ENCODE measurements at places on chromosomes 3 and 15.

DNA sequence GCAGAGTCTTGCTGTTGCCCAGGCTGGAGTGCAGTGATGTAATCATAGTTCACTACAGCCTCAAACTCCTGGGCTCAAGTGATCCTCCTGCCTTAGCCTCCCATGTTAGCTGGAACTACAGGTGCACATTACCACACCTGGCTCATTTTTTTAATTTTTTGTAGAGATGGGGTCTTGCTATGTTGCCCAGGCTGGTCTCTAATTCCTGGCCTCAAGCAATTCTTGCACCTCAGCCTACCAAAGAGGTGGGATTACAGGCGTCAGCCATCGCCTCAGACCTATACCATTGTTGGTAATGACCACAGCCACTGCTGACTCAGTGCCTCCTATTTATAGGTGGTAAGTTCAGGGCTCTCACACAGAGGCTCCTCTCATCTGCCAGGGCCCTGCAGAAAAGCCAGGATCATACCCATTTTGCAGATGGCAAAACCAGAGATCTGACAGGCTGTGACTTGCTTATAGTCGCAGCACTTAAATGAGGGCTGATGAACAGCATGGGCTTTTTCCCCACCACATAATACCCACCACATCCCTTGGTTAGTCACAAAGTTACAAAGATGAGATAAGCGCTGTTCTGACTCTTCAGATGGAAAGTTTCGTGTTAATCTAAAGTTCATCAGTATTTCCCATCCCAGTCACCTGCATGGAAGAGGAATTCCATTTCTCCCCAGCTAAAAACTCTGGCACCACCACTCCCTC is 21.8 kb upstream of the SPATA12 start:
- no peak for DNase-seq

DNA sequence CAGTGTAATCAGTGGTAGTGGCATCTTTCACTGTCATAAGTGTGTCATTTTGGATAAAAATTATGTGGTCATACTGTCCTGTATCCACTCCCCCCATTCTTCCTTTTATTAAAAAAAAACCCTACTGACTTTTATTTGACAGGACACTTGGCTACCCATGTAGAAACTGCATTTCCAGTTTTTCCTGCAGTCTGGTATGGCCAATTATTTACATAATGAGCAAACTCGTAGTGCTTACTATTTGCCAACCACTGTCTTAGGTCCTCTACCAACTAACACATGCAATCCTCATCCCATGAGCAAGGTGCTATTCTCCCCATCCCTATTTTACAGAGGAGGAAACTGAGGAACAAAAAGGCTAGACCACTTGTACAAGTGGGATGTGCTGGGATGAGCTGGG is 129.1 kb downstream of the MECOM start:
- no peak for DNase-seq

DNA sequence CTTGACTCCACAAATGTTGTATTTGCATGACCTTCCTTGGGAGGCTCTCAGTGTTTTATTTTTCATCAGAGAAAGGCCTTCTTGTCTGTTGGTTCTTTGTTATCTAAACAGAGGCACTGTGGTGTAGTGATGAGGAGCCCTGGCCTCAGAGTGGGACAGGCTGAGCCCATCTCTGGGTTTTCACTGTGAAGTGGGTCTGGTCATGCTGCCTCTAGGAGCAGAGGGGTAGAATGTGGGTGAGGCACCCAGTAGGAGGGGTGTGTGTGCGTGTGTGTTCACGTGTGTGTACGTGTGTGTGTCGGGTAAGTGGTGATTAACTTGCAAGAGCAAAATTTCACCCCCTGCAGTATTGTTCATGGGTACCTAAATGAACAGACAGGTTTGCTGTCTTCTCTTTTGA is 14.4 kb downstream of the KLF13 start:
- no peak for DNase-seq

- no peak for DNase-seq
These were observed 132.5 kb downstream of the MYRIP start for GRCh38 chr3:39941931-39942330.

DNA sequence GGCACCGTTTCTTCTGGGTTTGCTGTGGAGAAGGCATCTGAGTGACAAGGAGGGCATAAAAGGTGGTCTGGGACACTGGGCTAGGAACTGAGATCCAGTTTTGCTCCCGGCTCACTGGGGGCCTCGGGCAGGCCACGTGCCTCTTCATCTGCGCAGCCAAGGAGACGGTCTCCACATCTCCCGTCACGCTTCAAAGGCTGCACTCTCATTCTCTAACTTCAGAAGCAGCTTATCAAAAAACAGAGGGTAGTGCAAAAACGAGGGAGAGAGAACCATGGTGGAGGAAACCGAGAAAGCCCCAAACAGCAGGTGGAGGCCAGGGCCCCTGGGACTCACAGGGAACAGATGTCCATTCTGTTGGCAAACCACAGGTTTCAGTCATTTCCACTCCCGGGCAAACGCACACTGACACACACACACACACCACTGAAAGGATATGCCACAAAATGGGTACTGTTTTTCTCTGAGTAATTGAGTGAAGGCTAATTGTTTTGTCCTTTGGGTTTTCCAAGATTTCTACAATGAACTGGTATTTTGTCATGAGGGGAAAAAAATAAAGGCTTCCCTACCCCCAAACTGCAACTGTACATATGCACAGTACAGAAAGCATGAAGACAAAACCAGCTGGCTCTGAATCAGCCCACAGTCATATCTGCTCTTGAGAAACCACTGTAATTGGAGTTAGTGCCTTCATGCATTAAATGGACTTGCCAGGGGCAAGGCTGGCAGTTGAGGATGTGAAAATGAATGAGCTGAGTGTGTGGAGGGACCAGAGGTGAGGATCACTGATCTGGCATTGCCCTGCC is 71.9 kb downstream of the MGLL start:
- no peak for DNase-seq

DNA sequence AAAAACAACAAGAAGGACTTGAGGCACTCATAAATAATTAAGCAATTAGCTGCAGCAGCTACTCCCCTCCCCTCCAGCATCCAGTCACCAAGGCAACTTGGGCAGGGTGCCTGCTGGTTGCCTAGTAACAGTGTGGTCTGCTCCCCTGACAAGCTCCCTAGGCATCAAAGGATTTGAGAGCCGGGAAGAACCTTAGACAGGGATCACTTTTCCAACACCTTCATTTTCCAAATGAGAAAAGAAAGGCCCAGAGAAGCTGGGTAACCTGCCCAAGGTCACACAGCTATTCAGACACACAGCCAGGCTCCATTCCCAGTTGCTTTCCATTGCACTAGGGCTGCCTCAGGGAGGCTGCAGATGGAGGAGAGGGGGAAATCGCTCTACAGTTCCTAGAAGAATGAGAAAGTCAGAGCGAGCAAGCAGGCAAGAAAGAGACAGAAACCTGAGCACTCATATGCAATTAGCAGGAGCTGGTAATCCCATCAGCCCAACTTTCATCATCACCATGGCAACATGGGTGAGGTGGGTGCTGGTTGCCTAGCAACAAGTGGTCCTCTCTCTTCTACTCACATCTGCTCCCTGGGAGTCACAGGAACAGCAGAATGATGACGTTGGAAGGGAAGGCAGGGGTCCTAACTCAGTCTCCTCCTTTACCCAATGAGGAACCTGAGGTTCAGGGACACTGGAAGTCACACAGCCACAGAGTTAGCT is 3.6 kb upstream of the EIF4E3 start:
- DNase-seq, result no peak

DNA sequence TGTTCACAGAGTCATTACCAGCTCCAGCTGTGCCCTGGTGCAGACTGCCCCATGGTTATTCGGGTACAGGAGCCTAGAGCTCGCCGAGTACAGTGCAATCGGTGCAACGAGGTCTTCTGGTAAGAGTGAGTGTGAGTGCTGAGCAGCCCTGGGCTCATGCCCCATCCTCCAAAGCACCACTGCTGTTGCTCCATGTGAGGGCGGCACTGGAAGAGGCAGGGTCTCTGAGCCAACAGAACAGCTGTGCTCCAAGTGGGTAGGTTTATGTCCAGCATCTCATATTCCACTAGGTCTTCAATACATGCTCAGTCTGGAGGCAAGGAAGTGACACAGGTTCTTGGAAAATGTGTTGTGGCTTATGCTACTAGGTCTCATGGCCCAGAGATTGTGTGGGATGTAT is 19.5 kb upstream of the P4HTM start:
- DNase-seq, result no peak

- no peak for DNase-seq
These were observed 17.7 kb downstream of the MELTF start for GRCh38 chr3:197011780-197012539.

- no peak for DNase-seq
These were observed 643 bp upstream of the RNU5B-1 start for GRCh38 chr15:65303687-65304380.

GRCh38 chr3:143885780-143886427 is 37.6 kb upstream of the SLC9A9 start:
- no peak for DNase-seq

GRCh38 chr3:43782541-43782940 is 91.8 kb downstream of the ABHD5 start:
- DNase-seq, result no peak

DNA sequence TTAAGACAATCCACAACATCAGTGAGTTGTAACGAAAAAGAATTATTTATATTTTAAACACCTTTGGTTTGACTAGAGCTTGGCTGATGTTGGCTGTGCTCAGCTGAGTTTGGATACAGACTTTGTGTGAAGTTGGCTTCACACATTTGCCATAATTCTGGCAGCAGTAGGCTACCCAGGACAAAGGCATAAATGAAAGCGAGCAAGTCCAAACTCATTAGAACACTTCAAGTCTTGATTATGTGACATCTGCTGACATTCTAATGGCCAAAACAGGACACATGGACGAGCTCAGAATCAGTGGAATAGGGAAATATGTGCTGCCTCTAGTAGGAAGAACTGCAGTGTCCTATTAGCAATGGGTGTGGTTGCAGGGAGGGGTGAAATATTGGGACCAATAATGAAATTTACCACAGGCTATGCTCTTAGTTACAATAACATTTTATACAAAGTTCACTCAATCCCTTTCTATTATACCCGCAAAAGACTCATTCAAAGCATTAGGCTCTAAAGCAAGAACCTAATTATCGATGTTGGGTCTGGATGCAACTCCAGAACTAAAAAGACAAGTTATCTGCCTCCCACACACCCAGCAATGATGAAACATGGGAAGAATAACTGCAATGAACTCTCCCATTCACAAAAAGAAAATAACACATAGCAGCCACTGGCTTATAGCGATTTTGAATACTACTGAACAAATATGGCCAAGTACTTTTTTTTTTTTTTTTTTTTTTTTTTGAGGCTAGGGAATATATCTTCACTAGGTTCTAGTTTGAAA is 493.9 kb upstream of the RASGRP1 start:
- no peak for DNase-seq

- DNase-seq, result no peak
These were observed 136.4 kb downstream of the LIPC start for GRCh38 chr15:58568157-58568571.

- DNase-seq, result no peak
These were observed 63.4 kb upstream of the CPB1 start for GRCh38 chr3:148763986-148764935.

DNA sequence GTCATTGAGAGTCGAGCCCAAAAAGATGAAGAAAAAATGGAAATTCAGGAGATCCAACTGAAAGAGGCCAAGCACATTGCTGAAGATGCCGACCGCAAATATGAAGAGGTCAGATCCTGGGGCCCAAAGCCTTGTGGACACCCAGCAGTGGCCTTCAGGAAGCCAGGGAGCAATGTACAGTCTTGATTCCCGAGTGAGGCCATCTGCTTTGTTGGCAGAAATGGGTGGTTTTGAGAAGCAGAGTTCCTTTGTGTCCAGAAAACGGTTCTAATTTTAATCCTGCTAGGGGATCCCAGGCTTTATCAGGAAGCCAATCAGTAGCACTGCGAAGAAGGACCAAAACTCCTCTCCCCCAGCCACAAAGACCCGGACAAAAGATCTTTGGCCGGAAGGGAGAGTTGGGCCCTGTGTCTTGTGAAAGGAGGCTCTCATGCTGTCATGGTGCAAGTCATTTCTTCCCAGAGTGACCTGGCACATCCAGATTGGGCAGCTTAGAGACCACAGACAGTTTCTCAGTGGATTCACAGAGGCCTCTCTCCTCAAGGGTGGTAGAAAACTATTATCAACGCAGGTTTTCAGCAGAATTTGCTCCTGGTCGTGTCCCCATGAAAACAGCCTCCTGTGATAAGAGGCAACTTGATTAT is 17.1 kb downstream of the TPM1 start:
- DNase-seq, result no peak

GRCh38 chr3:157888040-157888439 is 218.2 kb downstream of the SHOX2 start:
- DNase-seq, result no peak

DNA sequence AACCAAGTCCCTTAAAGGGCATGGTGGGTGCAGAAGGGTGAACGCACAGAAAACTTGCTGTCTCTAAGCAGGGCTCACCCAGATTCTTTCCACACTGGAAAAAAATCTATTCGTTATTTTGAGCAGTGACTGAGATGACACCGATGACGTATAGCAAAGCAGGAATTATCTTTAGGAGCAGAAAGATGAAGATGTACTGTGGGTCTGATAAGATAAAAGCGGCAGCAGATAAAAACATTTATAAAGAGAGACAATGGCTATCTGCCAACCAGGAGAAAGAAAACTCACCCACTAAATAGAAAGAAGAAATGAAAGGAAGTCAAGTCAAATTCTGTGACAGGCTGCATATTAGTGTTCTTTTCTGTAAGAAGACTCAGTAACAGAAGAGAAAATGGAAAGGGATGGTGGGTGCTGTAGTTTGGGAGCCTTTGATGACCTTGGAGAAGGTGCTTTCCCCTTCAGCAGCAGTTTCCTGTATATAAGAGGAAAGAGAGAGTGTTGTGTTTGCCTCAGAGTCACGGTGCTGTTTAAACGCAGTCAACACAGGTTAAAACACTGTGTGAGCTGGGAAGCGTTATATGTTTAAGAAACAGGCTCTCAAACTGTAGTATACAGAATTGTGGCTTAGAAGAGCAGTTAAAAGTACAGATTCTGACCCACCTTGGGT is 111.6 kb downstream of the AQP9 start:
- no peak for DNase-seq

GRCh38 chr15:71543413-71543812 is 266.9 kb upstream of the NR2E3 start:
- no peak for DNase-seq

- DNase-seq, result no peak
These were observed 4.3 kb downstream of the ZNF860 start for GRCh38 chr3:31985831-31986230.

GRCh38 chr3:122674339-122674738 is 6.3 kb upstream of the PARP14 start:
- DNase-seq, result no peak

DNA sequence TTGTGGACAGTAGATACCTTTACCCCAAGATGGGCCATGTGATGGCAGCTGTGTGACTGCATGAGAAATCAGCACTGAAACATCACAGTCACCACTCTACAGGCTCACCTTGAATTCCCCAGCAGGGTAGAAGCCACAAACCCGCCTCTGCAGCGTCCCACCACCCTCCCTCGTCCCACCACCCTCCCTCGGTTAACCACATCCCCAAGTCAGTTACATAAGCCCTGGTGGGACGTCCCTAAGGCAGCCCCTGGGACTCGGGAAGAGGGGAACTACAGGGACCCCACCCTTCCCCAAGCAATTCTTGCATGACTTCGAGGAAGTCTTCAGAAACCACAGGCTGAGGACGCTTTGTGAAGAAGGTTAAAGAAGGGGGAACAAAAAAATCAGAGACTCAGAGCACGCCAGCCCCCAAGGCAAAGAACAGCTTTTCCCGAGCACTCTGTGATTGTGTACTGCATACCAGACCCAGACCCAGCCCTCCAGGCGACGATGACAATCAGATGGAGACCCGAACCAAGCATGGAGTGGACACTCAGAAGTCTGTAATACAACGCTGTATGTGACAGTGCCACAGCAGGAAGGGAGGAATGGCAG is 60.5 kb downstream of the SH3BP5 start:
- no peak for DNase-seq

- no peak for DNase-seq
These were observed 15.6 kb downstream of the DCBLD2 start for GRCh38 chr3:98885851-98886250.

Measured in cortex of kidney (tissue), 1 donor.